Stimulated activated CD8-positive, alpha-beta memory T cell treated with anti-CD3 and anti-CD28 coated beads, Interleukin-2, amount 100 ng/mL, for 1 hour (primary cell): ENCODE measurements at places on chromosomes 5 and 9.

GRCh38 chr9:25129537-25129936 lies 548.7 kb downstream of the TUSC1 start:
- DNase-seq = no peak

DNA sequence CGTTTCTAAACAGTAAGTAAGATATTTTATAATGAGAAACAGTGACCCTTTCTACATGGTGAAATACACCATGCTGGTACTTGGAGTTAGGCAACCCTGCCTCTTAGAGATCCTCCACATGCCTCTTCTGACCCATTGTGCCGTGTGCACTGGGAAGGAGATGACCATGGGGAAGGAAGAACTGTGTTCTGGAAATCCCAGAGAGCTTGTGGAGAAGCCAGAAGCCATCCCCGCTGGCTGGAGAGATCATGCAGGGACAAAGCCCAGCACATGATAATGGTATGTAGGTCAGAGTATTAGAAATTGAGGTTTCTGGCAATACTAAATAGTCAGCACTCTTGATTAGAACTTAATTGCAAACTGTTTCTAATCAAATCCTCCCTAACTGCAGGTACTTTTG lies 307.3 kb downstream of the FBXL7 start:
- no peak for DNase-seq

DNA sequence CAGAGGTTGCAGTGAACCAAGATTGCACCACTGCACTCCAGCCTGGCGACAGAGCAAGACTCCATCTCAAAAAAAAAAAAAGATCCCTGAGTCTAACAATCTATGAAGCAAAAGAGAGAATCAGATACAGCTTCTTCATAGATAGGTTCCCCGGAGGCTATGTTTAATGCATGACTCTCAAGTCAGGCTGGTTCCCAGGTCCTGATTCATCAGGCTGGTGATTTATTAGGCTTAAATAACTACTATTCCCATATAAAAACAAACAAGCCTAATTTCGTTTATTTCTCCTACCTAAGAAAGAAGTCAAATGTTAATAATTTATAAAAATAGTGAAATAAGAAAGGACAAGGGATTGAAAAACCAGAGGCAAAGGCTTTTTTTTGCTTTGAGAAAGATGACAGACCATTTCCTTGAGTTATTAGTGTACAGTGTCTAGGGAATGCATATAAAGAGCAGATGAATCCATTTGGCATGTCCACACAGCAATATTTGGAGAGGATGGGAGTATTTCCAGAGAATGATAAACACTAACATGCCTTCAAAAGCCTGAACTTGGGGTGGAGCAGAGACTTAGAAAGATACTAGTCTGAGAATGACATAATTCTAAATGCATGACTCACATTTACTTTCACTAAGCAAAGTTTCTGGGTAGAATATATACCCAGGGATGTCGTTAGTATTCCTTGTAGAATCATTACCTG lies 115.3 kb downstream of the NREP start:
- no peak for DNase-seq

GRCh38 chr5:167332309-167332708 lies 959.1 kb upstream of the WWC1 start:
- DNase-seq = no peak

GRCh38 chr9:70478963-70479641 lies 64.6 kb upstream of the KLF9 start:
- DNase-seq = no peak

- DNase-seq = no peak
Measured at GRCh38 chr5:142886211-142886610, 116.0 kb downstream of the ARHGAP26 start.

DNA sequence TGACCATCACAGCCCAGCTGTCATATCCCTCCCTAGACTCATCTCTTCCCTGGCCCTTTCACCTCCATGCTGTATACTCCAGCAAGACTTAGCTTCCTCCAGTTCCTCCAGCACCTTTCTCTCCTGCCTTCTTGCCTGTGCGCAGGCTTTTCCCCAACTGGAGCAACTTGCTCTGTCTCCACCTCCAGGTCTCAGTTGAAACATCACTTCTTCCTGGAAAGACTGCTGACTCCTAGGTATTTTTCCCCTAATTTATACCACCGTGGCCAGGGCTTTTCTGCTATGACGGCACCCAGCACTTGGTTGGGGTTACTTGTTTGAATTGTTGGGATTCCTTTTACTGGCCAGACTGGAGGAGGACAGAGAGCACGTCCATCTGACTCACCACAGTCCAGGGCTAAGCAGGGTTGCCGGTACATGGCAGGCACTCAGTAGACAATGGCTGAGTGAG lies 67.5 kb downstream of the KCNIP1 start:
- no peak for DNase-seq

DNA sequence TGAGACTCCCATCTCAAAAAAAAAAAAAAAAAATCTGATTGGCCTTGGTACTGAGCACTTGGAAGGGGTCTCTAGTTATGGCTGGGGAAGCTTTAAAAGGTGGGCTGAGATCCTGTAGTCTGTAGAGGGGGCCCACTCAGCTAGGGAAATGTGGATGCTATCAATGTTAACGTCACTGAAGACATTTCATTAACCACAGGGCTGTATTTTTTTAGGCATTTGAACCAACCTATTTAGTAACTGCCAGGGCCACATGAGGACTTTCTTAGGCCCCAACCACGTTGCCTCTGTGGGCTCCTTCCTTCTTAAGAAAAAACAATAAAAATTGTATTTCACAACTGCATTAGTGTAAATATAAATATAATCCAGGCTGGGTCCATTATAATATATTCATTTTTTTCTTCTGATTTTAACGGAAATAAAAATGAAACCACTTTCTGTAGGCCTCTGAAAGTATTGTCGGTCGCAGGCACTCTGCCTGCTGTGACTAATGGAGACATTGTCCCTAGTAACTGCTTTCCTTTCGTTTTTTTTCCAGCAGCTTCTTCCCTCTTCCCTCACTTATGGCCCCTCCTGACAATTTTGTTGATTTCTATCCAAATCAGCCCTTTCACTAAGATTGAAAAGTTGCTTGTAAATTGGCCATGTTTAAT lies 71.6 kb downstream of the GCNT1 start:
- no peak for DNase-seq

DNA sequence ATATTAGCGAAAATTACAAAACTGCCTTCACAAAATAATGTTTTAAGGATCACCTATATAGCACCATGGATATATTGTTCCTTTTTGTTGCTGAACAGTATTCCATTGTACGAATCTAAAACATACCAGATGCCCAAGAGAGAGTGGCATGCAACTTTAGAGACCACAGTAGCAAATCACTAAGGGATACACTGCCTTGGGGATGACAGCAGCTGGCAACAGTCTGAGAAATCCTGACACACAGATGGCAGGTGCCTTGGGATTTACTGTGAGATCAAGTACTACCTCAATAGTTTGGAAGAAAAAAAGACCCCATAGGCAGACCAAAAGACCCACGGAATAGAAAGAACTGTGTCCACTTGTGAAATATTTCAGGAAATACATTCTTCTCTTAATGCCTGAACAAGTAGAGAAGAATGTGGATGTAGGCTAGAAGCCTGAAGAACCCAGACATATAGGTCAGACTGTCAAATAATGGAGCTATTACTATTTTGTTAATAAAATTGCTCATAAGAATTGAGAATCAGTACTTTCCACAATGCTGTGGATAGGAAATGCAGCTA lies 53.4 kb downstream of the PLPP1 start:
- DNase-seq = no peak

- no peak for DNase-seq
Measured at GRCh38 chr9:116337015-116337414, 183.4 kb downstream of the PAPPA start.

- no peak for DNase-seq
Measured at GRCh38 chr9:18129809-18130334, 344.1 kb upstream of the ADAMTSL1 start.

GRCh38 chr9:105329719-105330062 lies 85.2 kb downstream of the SLC44A1 start:
- DNase-seq = no peak

DNA sequence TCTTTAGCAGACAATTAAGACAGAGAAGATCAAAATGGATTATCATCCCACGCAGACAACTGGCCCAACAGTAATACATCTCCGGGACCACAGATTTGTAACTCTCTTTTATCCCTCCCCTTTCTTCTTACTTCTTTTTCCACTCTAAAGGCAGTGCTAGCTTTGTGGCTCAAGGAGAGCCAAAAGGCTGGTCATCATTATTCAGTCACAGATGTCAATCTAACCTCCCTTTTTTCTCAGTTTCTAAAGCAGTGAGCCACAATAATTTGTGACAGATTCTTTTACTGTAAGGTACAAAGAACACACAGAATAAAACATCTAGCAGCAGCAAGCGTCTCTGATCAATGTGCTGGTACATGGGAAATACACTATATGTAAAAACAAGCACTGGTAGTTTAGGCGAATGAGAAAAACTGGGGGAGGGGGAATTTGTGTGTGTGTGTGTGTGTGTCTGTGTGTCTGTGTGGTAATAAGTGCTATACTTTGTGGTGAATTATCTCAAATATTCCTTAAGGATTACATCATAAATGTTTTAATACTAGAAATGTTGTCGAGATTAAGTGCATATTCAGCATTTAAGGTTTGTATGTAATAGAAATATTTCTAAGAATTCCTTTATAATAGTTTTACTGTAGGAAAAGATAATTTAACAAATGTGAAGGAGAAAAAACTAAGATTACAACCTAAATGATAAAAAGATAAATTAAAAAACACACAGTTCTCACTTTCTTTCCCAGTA lies 140.2 kb downstream of the DENND1A start:
- DNase-seq = no peak

DNA sequence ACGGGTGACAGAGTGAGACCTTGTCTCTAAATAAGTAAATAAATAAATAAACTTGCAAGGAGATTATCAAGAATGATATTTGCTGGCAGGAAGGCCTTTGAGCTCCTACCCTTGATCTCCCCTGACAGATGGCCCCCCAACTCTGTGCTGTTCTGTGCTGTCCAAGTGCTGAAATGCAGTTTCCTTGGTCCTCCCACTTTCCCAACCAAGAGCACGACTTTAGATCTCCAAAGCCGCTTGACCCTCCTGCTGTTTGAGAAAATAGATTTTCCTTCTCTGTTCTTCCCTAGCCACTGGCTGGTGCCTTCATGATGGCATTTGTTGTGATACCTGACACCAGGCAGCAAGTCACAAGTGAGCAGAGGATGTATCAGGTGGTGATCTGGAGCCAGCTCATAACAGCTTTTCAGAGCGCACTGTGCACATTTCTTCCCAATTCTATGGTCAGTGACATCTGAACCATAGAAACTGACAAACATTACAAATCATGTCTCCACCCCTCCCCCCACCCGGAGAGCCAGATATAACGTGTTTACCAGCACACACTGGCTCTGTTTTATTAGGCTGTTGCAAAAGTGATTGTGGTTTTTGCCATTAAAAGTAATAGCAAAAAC lies 80.0 kb upstream of the PUM3 start:
- DNase-seq = no peak

GRCh38 chr5:31186672-31187267 lies 6.7 kb upstream of the CDH6 start:
- no peak for DNase-seq

DNA sequence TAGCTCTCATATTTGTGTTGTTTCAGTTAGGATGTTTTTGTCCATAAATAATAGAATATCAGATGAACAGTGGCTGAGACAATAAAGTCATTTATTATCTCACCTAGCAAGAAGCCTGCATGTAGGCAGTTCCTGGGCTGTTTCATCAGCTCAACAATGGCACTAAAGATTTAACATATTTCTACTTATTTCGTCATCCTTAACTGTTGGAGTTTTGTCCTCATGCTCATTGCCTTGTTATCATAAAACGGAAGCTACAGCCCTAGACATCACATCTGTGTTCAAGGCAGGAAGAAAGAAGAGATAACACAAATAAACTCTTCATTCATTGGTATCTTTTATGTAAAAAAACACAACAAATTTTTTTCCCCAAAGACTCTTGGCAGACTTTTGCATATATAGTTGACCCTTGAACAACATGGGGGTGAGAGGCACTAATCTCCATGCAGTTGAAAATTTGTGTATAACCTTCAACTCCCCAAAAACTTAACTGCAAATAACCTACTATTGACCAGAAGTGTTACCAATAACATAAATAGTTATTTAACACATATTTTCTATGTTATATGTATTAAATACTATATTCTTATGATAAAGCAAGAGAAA lies 277.2 kb upstream of the ADRA1B start:
- no peak for DNase-seq

GRCh38 chr9:121313458-121314152 lies 45.6 kb downstream of the GSN start:
- DNase-seq = no peak

GRCh38 chr5:147972076-147972840 lies 65.9 kb upstream of the C5orf46 start:
- DNase-seq = no peak

DNA sequence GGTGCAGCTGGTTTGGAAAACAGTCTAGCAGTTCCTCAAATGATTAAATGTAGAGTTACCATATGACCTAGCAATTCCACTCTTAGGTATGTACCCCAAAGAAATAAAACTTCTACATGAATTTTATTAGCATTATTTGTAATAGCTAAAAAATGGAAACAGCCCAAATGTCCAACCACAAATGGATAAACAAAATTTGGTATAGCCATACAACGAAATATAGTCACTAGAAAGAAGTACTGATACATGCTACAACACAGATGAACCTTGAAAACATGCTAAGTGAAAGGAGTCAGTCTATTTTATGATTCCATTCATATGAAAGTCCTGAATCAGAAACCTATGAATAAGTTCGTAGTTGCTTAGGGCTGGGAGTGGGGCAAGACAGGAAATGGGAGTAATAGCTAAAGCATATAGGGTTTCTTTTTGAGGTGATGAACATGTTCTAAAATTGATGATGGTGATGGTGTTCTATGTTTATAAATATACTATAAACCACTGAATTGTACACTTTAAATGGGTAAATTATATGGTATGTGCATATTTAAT lies 6.3 kb downstream of the GDF9 start:
- DNase-seq = no peak

DNA sequence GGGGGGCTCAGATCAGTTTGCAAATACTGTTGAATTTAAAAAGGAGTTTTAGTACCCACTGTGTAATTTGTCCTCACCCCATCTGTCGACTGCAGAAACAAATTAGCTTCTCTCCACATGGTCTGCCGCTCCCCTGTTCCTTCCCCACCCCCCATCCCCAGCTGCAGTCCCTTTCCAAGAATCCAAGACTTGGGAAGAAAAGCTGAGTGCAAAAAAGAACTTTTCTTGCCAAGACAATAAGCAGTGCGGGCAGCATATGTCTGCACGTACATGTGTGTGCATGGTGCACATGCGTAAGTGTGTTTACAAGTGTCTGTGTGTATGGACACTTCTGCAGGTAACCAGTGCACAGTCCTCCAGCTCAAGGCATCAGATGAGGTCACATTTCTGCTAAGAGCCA lies 125.7 kb upstream of the SMIM23 start:
- DNase-seq = no peak

DNA sequence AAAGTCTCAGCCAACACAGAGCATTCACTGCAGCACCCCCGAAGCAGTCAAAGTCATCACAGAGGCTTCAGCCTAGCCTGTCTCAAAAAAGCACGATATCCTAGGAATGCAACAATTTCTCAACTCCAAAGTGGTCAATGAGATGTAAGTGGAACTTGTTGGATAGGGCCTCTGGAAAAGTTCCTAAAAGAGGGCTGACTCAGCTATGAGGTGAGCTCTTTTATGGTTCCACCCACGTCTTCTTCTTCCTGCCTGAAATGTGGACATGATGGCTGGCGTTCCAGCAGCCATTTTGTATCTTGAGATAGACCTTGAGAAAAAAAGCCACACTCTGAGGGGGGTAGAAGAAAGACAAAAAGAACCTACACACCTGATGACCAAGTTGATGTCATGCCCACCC lies 32.5 kb upstream of the TRIO start:
- DNase-seq = no peak
